ENCODE measurements at places on chromosomes 5 and 9.

GRCh38 chr5:1737790-1738405 is 61.7 kb downstream of the MRPL36 start:
- DNase-seq, result no peak

GRCh38 chr9:127926906-127927200 is 3.7 kb downstream of the PIP5KL1 start:
- no peak for DNase-seq

DNA sequence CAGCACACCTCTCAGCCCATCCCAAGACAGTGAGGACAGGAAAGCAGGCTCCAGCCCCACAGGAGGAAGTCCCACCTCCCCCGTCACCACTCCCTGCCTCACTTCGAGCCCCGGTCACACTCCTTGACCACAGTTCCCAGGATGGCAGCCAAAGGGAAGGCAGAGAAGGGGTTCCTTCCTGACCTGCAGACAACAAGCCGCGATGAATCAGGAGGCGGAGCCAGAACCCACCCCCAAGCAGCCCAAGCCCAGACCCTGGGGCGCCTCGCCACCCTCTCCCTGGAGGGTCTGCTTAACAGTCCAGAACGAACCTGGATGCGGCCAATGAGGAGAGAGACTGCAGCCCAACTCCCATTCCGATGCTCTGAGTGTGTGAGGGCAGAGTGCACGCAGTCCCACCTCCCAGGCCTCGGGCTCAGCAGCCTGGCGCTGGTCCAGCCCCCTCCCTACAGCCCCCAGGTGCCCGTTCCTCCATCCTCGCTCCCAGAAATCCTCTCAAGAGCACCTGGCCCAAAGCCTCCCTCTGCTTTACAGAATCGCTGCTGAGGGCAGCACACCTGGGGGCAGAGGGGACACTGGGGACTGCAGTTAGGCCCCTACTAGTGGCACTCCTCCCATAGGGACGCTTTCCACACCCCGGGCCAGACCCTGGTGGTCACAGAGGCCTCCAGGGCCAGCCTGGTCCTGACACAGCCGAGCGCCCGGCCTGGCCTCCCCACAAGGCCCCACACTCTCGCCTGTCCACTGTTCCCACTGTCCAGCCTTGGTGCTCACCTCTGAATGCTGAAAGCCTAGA is 69.6 kb upstream of the LRRTM2 start:
- no peak for DNase-seq

GRCh38 chr5:142819292-142819691 is 49.1 kb downstream of the ARHGAP26 start:
- no peak for DNase-seq

GRCh38 chr5:111135363-111135762 is 43.2 kb downstream of the WDR36 start:
- DNase-seq, result no peak

- peak; percentile 71 for DNase-seq
These were observed 70.6 kb upstream of the PTPN3 start for GRCh38 chr9:109568568-109569210.

DNA sequence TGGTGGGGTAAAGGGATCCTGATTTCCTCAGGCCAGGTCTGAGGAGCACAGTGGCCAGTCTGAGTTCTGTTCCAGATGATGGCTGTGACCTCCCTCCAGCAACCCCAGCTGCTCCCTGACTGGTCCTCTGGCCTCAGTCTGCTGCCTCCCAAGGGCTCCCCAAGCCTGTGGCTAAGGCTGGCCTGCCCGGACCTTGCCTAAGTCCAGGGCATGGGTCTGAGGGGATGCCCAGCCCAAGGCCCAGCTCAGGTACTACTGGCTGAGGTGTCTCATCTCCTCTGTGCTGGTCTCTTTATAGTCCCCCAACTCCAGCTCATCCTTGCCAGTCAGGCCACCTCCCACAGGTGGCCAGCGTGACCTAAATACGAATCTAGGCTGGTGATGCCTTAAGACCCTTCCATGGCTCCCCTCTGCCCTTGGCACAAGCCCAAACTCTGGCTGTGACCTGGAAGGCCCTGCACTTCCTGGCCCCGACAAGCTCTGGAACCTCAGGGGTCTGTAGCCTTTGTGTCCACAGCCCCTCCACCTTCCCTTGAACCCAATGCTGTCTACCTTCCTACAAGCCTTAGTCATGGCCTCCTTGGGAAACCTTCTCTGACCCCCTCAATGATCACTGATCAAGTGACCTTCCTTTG is 9.8 kb downstream of the KIF12 start:
- no peak for DNase-seq

DNA sequence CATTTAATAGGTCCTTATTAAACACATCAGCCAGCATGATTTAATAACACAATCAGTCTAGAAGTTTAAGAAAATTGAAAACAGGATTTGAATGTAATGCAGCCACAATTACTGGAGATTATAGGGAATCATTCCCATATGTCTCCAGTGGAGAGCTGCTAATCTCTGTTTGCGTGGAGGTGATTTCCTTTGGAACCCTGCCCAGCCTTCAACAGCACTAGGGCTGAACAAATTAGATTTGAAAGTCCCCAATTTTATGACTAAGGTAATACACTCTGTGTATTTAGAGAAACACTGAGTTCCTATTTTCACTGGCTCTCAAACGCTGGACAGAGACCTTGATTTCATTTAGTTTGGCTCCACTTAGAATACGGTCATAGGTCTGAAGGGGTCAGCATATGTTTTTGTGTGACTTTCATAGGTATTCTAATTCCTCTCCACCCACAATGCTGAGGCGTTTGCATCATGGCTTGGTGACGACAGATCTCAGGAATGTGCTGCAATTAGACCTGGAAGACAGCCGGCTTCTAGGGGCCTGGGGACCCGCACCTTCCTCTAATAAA is 508.3 kb downstream of the EBF1 start:
- no peak for DNase-seq

- no peak for DNase-seq
These were observed 317.7 kb downstream of the PDE4D start for GRCh38 chr5:59575648-59576445.

- peak; percentile 3 for DNase-seq
These were observed 77.2 kb upstream of the NEK6 start for GRCh38 chr9:124180557-124180956.

GRCh38 chr5:115169487-115170133 is at the start of gene TRIM36:
Gene TRIM36 (minus strand): TSS chr5:115169908. CDS start chr5:115169634, 274 bp downstream.
- DNase-seq, result peak; percentile 68

DNA sequence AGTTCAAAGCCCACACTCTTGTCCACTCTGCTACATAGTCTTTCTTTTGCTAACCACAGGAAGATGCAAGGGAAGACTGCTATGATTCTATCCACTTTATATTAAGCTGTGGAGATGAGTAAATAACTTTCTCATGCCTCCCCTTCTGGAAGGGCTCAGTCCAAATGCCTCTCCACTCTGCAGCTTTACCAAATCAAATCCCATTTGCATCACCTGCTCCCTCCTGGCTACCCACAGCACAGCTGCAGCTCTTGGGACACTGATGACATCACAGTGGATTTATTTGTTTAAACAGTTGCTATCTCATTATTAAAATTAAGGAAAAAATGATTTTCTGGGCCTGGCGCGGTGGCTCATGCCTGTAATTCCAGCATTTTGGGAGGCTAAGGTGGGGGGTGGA is 1544.9 kb upstream of the WWC1 start:
- no peak for DNase-seq

DNA sequence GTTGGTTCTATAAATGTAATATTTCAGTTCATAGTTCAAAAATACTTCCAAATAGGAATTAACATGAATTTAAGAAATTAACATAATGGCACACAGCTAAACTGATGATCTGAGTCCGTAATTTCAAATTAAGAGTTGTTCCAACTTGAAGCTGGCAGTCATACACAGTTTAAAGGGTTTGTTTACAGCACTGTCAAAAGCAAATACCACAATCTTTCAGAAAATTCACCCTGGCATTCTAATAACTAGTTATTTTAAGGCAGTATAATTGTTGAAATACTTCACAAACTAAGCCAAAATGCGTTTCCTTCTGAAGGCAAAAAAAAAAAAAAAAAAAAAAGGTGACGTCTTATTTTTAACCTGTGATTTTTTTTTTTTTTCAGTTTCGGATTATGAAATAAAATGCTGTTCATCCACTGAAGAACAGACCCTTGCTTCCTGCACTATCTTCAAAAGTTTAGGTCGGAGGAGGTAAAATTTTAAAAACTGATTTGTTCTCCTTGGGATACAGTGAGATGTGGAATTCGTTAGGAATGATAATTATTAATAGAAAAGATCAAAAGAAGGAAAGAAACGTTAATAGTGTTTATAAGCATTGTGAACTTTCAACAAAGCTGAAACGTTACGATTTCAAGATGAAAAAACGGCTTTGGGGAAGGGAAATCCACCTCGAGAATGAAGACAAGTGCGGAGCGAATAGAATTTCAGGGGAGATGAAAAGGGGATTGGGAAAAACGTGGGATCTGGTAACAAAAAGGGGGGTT is 850 bp downstream of the IL6ST start:
- DNase-seq, result no peak

GRCh38 chr5:172274951-172275753 is 8.4 kb downstream of the UBTD2 start:
- DNase-seq, result no peak

DNA sequence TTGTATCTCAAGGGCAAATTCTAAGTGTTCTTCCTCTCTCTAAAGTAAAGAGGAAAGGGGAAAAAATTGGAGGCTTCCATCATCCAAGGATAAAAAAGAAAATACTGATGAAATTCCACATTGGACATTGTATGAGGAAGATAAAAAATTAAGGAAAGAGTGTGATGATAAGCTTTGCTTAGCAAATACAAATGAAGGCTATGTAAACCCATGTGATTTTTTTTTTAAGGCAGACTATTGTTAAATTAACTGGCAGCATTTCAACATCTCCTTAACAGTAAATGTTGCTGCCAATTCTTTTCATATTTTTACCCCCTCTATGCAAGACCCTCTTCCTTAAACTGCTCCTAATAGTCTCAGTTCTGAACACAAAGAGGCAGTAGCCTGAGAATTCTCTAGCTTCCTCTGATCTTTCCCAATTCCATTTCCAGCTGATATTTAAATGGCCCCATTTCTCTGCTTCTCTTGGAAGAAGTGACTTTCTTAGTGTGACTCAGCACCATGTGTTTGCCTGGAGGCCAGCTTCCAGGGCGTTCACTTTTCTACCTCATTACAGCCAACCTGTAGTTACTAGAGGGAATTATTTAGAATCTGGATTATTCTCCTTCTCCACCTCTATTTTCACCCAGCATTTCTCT is 159.7 kb downstream of the TLE1 start:
- no peak for DNase-seq

DNA sequence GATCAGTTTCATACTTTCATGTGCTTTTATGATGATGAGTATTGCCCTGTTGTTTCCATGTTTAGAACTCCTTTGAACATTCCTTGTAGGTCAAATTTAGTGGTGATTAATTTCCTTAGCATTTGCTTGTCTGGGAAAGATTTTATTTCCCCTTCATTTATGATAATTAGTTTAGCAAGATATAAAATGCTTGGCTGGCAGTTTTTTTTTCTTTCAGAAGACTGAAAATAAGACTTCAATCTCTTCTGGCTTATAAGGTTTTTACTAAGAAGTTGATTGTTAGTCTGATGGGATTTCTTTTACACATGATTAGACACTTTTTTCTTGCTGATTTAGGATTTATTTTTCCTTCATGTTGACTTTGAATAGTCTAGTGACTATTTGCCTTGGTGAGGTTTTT is 238.9 kb upstream of the ADCY2 start:
- DNase-seq, result no peak

GRCh38 chr5:155884041-155884440 is 442.9 kb upstream of the SGCD start:
- DNase-seq, result peak; percentile 66

GRCh38 chr9:95143591-95144561 is 173.6 kb downstream of the FANCC start:
- no peak for DNase-seq

DNA sequence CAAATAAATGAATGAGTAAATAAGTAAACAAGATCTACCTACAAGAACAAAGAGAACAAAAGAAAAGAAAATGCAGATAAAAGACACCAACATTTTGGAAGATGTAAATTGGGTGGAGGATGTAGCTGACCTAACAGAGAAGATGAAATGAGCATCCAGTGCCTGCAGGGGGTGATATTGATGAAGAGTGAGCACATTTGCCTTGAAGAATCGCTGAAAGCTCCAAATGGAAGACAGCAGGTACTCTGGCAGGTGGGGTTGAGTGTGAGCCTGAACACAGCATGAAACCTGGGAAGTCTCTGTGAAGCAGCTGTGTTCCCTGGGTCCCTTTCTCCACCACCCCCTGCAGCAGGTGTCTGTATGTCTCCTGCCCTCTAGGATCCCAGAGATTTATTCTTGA is 125.6 kb downstream of the NXNL2 start:
- no peak for DNase-seq

DNA sequence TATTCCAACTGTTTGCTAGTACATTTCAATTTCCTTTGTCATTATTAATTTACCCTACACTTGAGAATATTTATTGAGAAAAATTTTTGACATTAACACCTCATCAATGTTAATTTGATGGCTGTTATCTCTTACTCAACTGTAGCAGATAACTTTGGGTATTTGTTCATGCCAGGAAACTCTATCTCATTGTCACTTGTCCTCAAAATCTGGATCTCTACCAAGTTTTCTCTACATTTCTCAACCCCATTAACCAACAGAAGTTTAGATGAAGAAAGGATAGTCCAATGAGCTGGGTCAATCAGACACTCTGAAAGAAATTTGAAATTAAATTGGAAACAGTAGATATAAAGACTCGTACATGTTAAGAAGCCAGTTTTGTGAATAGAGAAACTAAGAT is 395.3 kb downstream of the TUSC1 start:
- DNase-seq, result no peak

DNA sequence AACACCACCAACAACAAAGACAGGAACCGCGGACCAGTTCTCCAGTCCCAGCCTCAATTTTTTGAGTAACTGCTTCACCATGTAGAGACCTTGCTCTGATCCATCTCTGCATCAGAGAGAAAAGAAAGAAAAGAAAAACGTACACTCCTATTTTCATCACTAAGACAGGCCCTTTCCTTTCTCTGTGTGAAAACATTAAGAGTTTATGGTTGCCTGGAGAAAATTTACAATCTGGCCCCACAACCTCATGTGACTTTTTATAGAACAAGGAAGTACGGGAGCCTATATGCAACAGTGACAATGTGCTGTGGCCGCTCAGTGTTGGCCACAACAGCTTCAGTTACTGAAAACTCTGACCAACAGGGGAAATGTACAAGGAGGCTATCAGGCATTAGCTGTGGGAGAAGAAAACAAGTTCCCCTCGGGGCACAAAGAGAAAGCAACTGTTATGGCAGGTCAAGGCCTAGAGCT is 272.9 kb upstream of the PTGER4 start:
- no peak for DNase-seq

GRCh38 chr5:128646176-128646575 is 108.1 kb upstream of the FBN2 start:
- DNase-seq, result no peak
